ENCODE measurements at places on chromosomes 3 and 15.
A peak's percentile ranks its signal among the peaks of the same experiment; 100 is the strongest.

GRCh38 chr3:127849368-127849767 lies 27.1 kb upstream of the MGLL start:
- DNase-seq = no peak

DNA sequence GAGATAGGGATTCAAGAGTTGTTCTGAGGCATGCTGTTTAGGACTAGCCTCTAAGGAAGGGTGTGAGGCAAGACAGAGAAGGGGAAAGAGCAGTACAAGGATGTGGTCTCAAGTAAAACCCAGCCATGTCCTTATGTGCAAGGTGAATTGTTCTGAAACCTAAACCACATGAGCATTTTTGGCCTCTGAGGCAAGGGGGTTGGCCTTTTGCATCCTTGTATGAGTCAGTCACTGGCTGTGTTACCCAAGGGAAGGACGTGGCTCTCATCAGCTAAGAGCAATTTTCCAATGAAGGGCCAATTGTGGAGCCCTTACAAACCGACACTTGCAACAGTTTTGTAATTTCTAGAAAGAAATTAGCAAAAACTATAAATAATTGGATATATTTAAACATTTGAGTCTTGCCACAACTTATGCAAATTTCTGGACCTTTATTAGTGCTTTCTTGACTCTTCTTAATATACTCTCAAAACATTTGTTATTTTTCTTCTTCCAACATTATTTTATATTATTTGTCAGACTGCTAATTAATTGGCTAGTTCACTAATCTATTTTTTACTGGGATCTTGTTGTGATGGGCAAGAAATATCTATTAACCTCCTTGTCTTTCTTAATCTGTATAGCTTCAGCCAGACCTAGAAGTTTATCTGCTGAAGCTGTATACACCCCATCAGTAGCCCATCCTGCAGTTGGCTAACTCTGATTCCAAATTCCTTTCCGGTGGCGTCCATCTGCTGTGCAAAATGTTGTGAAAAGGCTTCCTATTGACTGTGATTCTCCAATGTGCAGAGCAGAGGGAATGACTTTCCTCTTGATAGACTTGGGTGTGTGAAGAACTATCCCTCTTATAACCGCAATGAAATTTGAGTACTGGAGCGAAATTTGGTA lies 97.7 kb upstream of the P2RY1 start:
- peak; percentile 90 for DNase-seq

GRCh38 chr3:57069503-57069902 lies 9.0 kb downstream of the SPATA12 start:
- DNase-seq = no peak

- DNase-seq = no peak
Observed at GRCh38 chr15:48087844-48088243, 32.9 kb upstream of the SLC24A5 start.

DNA sequence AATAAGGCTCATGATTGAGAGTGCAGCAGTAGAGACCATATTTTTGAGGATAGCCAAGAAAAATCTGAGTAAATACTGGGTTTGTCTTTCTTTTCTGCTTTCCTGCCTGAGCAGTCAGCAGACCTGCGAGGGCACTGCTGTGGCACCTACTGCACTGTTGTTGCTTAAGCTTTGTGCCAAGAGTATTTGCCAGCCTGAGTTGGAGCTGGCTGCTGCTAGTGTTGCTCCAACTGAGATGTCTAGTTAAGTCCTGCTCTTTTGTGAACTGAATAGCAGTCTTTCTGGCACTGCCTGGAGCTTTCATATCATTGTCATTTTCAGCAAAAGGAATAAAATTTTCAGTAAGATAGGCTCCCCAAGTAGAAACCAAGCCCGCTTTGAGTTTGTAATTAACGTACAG lies 214.5 kb upstream of the P2RY1 start:
- no peak for DNase-seq

DNA sequence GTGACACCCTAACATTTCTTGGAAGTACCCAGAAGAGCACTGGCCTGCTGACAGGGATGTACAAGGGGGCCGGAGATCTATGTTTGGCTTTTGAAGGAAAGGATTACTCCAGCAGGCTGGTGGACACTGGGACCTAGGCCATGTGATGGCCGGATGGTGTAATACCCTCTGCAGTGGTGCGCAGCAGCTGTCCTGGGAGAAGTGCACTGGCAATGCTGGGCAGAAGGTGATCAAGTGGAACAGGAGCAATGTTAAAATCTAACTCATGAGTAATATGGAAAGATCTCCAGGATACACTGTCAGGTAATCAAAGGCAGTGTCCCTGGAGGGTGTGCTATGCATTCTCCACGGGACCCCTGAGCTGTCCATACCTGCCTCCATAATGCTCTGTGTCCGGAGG lies 71.2 kb upstream of the POMGNT2 start:
- no peak for DNase-seq

DNA sequence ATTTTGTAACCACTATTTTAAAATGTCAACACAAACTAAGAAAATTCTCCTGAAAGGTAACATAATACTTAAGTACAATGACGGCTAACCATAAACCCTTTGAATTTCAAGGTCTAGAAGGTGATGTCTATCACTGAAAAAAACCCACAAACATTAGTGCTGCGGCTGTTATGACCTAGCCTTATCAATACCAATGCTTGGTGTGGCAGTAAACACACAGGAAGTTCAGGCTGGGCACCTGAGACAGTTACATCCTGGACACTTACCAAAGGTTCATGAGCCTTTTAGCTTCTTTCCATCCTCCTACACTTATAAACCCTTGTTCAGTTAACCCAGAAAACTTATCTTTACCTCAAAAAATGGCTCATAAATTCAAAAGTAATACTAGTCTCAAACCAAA lies 5.8 kb downstream of the HSPBAP1 start:
- no peak for DNase-seq

DNA sequence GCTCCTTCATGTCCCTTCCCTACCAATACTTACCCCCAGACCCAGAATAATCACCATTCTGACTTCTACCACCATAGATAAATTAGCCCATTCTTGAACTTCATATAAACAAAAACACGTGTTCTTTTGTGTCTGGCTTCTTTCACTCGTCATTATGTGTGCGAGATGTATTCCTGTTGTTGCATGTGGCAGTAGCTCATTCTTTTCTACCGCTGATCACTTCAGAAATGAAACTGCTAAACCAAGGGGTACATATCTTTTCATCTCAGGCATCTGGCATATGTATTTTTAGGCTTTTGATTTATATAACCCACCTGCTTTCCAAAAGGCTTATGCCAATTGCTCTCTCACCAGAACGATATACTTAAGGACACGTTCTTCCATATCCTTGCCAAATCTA lies 13.8 kb upstream of the SCG3 start:
- DNase-seq = no peak

DNA sequence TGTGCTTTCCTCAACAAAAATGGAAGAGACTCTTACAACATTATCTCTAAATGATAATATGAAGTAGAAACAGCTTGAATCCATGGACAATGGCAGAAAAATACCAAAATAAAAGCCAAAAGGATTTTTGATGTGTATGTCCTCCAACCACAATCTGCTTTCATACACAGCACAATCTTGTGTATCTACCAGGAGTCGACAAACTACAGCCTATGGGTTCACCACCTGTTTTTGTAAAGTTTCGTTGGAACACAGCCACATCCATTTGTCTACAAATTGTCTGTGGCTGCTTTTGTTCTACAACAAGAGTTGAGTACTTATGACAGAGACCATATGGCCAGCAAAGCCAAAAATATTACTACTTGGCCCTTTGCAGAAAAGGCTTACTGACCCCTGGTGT lies 88.7 kb upstream of the UBE2E2 start:
- no peak for DNase-seq

GRCh38 chr3:38009807-38010591 lies 19.4 kb downstream of the VILL start:
- no peak for DNase-seq

GRCh38 chr3:11390411-11391131 lies 118.4 kb downstream of the ATG7 start:
- DNase-seq = no peak

DNA sequence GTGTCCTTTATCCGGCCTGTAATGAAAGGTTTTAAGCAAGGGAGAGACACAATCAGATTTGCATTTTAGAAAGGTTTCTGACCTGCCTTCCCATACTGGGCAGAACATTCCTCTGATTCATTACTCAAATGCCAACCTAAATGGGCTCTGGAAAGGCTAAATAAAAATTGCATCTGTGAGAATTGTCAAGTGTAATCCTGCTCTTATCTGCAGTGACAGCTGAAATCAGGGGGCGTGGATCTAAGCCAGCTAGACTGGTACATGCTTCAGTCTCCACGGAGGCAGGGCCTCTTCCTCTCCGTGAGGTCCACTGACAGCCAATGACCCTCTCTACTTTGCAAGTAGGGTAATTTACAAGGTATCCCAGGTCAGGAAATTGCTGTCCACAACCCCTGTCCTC lies 32.5 kb upstream of the MINAR1 start:
- DNase-seq = no peak

GRCh38 chr3:8579096-8579495 lies 65.5 kb downstream of the SSUH2 start:
- no peak for DNase-seq

GRCh38 chr15:82943176-82943575 lies 9.3 kb downstream of the HOMER2 start:
- peak; percentile 53 for DNase-seq

DNA sequence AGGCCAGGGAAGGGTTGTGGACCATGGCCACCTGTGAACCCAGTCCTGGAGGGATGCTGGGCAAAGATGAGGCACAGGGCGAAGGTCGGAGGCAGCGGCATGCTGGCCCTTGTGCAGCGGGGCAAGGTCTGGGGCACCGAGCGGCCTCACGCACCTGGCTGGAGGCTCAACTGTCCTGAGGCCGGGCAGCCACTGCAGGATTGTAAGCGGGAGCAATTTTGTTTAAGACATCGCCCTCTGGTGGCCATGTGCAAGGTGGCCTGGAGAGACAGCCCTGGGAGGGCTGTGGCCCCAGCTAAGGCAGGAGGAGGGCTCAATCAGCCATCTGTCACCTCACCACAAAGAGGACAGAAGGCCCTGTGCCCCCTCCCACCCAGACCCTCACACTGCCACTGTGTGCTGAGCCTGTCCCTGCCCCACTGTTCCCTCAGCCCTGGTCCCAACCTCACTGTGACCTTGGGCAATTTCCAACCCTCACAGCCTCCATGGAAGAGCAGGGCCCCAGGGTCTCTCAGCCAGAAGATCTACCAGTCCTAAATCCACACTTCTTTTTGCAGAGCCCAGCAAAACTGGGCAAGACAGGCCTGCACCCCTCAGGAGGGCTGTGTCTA lies 46.2 kb downstream of the TPRA1 start:
- peak; percentile 73 for DNase-seq

GRCh38 chr3:50208677-50209344 lies 3.7 kb downstream of the SLC38A3 start:
- DNase-seq = no peak

DNA sequence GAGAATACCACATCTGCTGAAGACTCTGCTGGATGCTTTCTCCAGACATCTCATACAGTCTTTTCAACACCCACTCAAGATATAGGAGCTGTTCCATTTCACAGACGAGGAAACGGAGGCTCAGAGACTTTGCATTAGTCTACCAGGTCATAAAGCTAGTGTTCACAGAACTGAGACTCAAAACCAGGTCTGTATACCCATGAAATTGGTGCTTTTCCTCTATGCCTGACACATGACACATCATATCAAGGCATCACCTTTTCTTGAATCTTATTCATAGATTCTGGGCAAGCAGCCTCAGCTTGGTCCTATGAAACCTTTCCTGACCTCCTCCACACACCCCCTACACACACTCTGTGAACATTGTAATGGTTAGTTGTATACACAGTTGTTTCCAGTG lies 101.2 kb downstream of the LPP start:
- DNase-seq = no peak

DNA sequence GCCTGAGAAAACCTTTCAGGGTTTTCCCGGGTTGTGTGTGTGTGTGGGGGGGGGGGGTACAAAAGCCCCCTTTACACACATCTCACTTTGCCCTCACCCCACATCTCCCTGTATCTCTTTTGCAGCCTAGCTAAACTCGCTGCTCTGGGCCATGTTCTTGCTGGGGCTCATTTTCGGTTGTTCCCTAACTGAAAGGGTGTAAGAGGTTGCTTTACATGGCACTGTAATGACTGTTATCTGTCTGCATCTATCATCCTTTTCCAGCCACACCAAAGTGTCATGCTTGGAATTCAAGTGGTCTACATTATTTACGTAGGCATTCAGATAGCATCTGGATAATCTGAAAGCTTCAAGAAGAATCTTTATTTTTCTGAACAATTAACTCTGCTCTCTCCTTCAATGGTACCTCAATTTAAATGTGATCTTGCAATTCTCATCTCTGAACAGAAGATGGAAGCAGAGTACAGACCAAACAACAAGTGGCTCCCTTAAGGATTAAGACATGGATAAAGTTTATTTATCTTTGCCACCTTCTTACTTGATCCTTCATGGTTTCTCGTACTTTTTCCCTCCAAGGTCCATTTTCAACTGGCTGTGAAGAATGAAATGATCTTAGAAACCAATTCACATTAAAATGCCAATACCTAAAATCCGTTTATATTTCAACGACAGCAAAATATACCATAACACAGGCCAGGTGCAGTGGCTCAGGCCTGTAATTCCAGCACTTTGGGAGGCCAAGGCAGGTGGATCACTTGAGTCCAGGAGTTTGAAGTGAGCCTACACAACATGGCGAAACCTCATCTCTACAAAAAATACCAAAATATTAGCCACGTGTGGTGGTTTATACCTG lies 34.9 kb downstream of the DCLK3 start:
- DNase-seq = peak; percentile 66

- DNase-seq = peak; percentile 76
Observed at GRCh38 chr15:76328958-76329357, 7.6 kb upstream of the ISL2 start.

DNA sequence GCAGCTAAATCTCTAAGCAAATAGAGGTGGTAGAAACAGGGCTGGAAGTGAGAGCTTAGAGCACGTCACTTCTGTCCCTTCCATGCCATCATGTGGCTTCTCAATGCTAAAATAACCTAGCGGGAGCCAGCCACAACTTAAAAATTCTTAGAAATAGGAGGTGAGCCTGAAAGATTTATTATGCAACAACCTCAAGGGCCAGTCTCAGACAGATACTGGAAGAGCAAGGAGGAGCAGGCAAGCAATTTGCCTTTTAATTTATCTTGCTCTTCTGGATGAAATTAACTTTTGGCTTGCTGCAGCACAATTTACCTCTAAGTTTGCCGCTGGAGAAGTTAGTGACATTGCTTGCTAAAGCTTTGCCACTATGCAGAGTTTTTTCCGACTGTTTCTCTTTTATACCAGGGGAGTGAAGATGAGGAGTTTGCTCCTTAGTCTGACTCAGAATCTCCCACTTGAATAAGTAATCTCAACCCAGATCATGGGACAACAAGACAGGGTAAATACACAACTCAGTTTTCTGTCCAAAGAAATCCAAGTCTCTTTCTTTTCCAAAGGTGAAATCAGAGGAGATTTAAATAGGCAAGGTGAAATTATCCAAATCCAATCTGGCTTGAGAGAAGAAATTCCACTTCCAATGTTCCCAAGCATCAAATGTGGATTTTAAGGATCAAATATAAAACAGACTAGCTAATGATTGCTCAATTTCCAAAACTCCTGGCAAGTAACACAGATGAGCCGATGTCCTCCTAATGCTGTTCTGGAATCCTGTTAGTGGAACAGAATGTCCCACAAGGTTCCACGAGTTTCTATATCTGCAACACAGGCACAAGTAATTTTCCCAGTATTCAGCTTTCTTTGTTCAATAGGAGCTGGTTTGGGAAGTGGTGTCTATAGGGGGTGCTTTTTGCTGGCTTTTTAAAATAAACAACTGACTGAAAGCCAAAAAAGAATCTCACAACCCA lies 329.4 kb upstream of the RORA start:
- no peak for DNase-seq

- no peak for DNase-seq
Observed at GRCh38 chr15:77852241-77853007, 219.7 kb upstream of the LINGO1 start.

- DNase-seq = no peak
Observed at GRCh38 chr15:85943151-85943550, 136.5 kb upstream of the AGBL1 start.
